Astrocyte of the cerebellum (primary cell): ENCODE measurements at places on chromosomes 16 and 17.

GRCh38 chr16:57728336-57729181, 7.0 kb upstream of the KATNB1 start:
- DNase-seq = no peak

DNA sequence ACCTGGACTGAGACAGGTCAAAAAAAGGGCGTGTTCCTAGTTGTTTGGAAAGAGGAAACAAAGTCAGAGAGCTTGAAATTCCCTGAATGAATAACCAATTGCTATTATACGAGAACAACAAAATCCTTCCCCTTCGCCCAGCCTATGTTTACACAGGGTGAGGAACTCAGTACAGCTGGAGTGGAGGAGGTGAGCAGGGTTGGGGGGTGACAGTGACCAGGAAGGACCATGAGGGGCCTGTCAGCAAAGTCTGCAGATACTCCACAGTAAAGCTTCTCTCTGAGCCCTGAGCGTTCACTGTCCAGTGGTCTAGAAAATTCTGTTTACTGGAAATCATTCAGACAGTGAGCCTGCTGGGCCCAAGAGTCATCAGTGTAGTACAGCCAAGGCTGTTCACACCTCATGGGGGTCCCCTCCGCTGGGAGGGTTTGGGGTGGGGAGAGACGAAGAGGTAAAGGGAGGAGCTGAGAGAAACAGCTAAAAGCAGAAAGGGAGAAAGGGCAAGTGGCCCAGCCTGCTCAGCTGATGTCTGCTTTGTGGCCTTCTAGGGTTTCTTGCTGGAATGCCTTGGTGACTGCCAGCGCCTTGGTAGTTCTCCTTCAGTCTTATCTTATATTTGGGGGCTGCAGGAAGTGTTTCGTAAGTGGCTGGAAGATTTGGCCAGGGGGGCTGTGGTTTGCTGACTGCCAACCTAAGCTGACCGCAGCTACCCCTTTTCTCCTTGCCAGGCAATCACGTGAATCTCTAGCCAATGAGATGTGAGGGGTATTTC, 5.7 kb downstream of the DUSP3 start:
- no peak for DNase-seq

DNA sequence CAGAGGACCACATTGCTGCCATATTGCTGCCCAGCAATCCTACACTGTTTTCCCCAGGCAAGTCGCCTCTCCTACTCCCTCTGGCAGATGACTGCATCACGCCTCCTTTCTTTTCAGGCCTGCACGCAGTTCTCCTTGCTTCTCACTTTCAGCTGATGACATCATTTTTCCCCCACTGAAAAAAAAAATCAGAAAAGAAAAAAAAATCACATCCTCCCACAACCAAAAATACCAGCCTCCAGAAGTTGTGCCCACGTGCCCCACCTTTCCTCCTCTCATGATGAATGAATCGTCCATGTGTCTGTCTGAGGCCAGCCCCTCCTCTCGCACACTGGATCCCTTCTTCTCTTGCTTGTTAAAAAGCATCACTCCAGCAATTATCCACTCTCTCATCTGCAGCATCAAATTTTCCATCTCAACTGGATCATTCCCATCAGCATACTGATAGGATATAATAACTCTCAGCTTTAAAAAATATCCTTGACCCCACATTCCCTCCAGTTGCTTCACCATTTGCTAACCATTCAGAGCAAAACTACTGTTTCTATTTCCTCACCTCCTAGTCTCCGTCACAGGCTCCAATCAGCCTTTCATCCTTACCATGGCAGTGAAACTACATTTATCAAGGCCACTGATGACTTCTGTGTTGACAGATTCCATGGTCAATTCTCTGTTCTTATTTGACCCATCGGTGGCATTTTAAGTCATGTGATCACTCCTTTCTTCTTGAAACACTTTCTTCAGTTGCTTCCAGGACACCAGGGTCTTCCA, 30.1 kb upstream of the DYNLL2 start:
- no peak for DNase-seq

DNA sequence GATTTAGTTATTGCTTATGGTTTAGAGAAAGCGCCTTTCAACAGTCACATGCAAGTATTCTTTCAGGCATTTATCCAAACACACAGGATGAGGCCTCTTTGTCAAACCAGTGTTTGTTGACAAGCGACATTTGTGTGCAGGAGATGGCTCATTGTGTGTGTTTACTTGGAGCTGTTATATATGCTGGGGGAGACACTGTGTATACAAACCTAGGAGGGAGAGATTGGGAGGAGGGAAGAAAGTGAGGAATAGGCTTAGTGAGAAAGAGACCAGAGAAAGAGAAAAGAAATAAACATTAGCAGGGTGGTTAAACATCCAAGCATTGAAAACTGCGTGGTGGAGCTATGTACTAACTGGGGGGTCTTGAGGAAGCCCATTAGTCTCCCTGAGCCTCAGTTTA, 437.6 kb downstream of the MAF start:
- DNase-seq = no peak

DNA sequence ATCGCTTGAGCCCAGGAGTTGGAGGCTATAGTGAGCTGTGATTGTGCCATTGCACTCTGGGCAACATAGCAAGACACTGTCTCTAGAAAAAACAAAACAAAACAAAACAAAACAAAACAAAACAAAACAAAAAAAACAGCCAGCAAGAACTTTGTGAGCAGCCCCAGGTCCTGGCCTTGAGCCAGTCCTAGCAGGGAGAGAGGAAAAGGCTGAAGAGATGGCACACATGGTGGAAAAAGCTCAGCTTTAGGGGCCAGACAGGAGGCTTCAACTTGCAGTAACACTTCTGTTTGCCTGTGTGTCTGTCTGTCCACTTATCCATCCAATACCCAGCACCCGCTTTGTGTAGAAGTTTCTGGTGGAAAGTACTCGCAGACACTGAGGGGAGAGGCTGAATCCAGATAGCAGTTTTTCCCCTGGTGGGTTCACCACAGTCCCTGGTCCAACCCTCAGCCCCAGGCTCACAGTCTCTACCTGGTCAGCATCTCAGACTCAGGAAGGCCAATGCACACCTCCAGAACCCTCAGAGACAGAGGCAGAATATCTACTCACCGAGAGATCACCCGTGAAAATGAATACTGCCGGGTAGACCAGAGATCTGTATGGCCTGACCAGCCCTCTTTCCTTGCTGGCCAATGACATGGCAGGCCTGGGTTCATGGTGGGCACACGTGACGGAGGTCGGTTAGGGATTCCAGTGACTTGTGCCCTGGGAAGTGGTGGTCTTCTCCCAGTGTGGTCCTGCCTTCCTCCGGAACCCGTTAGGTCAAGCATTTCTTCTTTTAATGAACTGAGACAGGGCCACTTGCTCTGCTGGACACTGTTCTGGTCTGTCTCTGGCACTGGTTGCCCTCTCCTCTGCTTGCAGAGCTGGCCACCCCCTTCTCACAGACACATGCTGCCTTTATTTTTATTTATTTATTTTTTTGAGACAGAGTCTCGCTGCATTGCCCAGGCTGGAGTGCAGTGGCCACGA, 79.5 kb upstream of the DNAJA2 start:
- no peak for DNase-seq

DNA sequence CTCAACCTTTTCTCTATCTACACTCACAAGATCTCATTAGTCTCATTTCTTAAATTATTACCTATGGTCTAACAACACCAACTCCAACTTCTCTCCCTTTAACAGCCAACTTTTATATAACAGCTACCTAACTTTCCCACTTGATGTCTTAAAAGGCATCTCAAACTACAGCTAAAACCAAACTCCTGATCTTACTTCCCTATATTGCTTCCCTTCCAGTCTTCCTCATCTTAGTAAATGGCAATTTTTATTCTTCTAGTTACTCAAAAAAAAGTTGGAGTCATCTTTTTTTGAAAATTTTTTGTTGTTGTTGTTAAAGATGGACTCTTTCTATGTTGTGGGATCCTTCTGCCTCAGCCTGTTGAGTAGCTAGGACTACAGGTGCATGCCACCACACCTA, 15.3 kb downstream of the SRR start:
- DNase-seq = no peak

DNA sequence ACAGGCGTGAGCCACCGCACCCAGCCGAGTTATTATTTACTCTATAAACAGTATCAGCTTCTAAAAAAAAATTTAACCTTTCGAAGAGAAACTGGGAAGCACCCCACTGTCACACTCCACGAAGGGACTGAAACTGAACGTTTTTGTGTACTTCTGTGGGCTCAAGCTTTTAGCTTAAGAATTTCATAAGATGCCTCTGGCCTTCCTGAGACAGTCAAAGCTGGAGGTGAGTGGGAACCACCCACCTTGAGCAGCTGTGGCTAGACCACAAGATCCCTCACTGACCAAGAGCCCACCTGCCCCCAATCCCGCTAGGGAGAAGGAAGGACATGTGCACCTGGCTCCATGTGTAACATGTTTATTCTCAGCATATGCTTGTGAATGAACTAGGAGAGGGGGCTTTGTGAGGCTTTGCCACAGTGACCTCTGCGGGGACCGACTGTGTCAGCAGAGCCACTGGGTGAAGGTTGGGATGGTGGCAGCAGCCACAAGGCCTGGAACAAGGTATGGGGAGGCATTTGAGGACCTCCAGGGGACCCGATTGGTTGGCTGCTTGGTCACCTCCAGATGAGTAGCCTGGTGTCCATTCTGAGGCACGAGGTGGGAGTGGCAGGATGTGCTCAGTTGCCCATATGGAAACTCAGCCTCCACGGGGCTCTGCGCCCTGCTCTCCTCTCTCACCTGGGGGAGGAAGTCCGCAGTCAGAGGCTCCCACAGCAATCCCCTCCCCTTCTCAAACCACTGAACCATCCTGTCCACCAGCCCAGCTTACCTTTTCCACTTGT, 4.8 kb downstream of the DPEP3 start:
- no peak for DNase-seq

DNA sequence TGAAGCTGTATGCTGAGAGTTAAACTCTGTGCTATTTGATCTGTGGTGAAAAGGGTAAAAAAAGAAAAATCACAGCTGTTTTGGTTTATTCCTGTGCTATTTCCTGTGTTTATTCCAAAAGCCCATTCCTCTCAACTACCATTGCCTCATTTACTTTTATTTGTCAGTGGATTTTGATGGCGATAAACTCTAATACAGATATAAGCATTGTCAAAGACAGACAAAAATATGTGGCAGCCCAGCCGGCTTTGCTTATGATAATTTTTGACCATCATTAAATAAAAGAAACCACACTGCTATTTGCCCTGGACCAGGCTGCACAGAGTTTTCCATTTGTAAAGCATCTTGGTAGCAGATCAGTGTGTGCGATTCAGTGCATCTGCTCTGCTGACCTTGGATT, 473.6 kb upstream of the ASIC2 start:
- DNase-seq = no peak

- no peak for DNase-seq
Measured at GRCh38 chr16:86833136-86833535, 254.8 kb downstream of the FOXL1 start.

GRCh38 chr17:13036751-13037150, 18.9 kb upstream of the ELAC2 start:
- DNase-seq = no peak

- no peak for DNase-seq
Measured at GRCh38 chr16:89460556-89460955, 29.8 kb downstream of the ANKRD11 start.

GRCh38 chr16:2009791-2010510, at the start of gene ZNF598:
ZNF598 (minus strand) TSS chr16:2009821.
- peak; percentile 33 for DNase-seq

DNA sequence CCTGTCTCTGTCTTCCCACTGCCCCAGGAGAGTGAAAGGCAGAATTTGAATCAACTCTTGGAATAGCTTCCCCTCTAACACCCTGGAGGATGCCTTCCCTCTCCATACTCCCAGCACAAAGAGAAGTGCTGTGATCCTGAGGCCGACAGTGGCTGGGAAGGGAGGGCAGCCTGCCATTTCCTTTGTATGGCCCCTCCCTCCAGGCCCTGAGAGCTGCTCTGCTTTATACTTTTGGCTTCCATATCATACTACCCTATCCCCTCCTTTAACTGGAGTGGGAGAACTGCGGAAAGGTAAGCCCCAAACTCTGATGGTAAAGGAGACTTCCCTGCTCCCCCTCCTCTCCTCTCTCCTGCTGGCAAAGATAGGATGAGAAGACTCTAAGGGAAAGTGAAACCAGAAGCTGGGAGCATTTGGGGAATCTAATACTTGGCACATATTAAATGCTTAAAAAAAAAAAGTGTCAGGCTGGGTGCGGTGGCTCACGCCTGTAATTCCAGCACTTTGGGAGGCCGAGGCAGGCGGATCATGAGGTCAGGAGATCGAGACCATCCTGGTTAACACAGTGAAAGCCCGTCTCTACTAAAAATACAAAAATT, 4.1 kb upstream of the MED24 start:
- no peak for DNase-seq

DNA sequence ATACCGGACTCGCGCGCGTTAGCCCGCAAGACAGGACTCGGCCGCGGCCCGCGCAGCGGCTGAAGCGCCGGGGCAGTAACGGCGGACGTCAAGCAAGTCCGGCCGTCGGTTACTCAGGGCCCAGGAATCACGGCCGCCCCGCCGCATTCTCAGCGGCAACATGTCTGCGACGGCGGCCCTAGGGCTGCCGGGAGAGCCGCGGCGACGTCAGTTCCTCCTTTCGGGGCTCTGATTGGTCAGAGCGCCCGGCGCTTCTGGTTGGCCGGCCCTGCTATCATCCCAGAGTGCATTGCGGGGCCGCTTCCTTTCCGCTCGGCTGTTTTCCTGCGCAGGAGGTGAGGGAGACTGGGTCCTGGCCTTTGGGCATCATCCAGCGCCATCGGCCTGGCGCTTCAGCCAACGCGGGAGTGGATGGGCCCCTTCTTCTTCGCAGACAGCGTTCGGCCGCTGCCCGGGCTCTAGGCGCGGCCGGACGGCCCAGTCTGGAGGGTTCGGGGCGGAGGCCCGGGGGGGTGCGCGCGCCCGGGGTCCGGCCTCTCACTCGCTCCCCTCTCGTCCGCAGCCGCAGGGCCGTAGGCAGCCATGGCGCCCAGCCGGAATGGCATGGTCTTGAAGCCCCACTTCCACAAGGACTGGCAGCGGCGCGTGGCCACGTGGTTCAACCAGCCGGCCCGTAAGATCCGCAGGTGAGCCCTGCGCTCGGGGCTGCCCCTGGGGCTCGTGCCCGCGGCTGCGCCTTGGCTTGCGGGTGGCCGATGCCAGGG, at the start of gene RPL13:
RPL13 (plus strand) TSS at position 305 of the 764 bp plus-strand sequence; CDS start at position 583, 278 bp downstream.
- peak; percentile 82 for DNase-seq

DNA sequence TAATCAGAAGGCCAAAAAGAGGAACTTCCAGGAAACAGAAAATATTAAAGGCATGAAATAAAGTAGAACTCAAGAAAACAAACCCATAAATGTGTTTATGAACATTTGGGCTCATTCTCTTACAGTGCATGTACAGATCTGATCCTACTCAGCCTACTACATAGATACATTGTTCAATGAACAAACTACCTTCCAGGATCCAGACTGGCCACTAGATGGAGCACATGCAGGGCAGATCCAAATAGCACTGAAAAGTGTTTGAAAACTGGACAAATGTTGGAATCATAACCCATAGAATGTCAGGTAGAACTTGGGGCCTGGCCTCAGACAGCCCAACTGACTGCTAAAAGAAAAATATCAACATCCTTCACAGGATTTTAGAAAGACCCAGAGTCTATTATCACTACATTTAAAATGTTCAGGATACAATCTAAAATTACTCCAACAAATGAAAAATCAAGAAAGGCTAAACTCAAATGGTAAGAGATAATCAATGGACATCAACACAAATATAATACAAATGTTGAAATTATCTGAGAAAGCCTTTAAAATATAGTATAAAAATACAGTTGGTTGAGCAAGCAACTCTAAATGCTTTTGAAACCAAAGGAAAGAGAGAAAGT, 122.4 kb upstream of the NUDT7 start:
- no peak for DNase-seq
